KBM-7 (cell line): ENCODE measurements at places on chromosomes 3 and 15.
A peak's percentile ranks its signal among the peaks of the same experiment; 100 is the strongest.

- DNase-seq = no peak
Measured at GRCh38 chr3:158925828-158926494, 124.1 kb downstream of the MFSD1 start.

DNA sequence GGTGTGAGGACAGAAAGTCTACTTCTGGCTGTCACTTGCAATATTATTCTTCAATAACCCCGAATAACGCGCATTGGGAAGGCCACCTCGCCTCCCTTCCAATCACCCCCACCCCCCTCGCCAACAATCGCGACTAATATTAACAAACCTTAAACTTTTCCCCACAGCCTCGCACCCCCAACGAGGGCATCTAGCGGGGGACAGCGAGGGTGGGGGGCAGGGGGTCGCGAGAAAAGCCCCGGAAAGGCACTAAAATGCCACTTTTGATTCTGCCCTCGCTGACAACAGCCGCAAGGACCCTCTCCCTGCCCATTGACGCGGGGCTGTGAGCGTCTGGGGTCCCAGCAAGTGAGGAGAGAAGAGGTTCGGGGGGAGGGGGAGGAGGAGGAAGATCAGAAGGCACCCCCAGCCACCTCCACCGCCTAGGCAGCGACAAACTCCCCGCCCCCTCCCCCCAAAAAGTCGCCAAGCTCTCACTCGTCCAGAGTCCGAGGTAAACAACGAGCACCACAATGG, 868 bp downstream of the SATB1 start:
- no peak for DNase-seq

GRCh38 chr3:33091746-33092145, 5.2 kb downstream of the GLB1 start:
- DNase-seq = no peak

- DNase-seq = no peak
Measured at GRCh38 chr15:91589360-91589759, 264.1 kb upstream of the SLCO3A1 start.

DNA sequence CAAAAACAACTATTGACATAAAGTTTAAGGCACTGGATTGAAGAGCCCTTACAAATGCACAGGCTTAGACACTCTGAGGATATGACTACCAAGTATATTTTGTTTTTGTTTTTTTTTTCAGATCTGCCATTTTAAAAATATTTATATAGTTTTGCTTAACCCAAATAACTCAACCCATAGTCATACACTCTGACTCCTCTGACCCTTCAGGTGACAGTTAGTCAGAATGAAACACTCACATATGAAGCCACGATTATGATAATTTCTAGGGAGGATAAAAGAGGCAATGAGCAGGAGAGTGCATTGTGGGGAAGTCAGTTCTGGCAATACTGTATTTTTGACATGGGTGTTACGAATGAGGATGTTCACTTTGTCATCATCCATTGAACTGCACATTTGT, 774.7 kb downstream of the MECOM start:
- DNase-seq = no peak

DNA sequence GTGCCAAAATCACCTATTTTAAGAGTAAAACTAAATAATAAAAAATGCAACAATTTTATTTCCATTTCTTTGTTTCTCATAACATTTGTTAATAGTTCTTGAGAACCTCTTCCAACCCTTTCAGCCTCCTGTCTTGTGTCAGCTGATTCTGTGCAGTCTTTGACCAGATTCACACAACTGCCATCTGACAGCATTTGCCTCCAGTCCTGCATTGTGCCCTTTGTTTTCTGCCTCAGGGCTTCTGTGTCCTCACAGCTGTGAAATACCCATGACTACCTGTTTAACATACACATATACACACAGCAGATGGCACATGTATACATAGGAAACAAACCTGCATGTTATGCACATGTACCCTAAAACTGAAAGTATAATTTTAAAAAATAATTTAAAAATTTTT, 13.2 kb upstream of the CNTN6 start:
- no peak for DNase-seq

DNA sequence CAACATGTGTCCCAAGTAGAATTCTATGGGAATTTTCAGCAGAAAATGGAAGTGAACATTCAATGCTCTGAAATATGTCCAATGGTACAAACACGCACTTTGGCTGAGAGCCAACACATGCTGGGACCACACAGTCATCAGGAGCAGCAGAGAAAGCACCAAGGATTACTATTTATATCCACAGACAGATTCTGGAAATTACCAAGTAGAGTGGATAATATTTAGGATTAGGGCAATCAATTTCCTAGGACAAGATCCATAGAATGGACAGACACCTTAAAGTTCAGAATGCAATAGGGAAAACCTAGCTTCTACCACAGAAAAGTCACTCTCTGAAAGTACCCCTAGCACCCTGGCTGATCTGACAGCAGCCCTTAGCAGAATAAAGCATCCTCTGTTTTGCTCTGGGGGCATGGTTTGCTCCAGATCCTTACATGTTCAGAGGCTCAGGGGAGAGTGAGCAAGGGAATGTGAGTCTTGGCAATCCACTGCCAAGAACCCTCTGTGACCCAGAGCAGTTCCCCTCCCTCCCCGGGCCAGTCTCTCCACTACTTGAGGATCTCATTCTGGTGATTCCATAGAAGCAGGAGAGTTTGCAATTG, 206.0 kb upstream of the WNT5A start:
- DNase-seq = no peak

DNA sequence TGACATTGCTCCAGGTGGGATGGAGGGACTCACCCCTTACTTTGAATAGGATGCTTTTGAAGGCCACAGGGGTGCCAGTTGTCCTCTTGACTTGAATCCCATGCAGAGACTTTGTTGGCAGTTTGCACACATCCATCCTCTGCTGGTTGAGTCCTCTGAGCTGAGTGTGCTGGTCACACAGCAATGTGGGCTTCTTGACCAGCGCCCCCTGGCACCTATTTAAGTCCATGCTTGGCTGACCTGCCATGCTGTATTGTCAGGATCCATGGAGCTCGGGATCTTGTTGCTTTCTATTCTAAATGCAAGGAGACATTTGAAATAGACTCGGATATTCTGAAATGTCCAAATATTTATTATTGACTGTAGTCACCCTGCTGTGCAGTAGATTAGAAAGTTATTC, 19.8 kb downstream of the RAB7A start:
- DNase-seq = no peak

- DNase-seq = peak; percentile 92
Measured at GRCh38 chr15:75107908-75108838, 84.8 kb downstream of the PPCDC start.

DNA sequence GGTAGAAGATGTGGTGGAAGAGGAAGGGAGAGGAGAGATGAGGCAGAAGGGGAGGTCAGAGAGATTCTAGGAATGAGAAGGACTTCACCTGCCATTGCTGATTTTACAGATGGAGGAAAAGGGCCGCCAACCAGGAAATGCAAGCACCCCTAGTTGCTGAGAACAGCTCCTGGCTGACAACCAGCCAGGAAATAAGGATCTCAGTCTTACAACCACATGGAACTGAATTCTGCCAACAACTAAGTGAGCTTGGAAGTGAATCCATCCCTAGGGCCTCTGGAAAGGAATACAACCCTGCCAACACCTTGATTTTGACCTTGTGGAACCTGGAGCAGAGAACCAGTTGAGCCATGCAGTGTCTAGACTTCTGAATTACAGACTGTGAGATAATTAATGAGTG, 86.6 kb downstream of the EDEM1 start:
- DNase-seq = no peak

GRCh38 chr15:99174567-99175395, 69.9 kb downstream of the SYNM start:
- DNase-seq = no peak

DNA sequence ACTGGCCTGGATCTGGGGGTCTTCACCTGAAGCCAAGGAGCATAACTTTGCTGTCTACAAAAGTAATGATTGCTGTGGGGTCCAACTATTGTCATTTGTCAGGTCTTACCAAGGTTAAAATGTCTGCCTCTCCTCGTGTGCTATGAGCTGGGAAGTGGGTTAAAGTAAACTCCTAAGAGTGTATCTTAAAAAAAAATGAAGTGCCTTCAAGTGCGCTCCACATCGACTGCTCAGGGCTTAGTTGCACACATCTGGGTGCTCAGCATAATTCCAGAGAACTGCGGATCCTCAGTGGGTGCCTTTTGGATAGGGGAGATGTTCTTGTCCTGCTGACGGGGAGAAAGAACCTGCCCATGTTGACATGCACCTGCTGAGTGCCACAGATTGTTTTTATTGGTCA, 40.9 kb downstream of the EFCAB12 start:
- no peak for DNase-seq

- DNase-seq = no peak
Measured at GRCh38 chr15:36879568-36880222, 220.7 kb downstream of the MEIS2 start.

GRCh38 chr3:50425911-50426310, 66.6 kb upstream of the TMEM115 start:
- DNase-seq = no peak

DNA sequence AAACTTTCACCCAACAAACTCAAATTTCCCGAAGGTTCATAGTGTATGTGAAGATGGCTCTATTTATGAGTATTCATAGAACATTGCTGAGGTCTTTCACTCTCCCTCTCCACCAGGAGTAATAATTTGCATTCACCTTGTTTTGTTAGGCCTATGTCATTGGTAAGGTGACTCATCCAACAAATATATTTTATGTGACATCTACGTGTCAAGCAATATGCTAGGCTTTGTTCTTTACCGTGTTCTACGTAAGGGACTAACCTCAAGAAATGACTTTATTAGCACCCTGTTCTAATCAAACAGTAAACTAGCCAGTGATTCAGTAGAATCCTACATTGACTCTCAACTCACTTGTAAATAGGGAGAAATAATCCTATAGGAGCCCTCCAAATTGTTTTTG, 334.4 kb downstream of the FGF12 start:
- no peak for DNase-seq

DNA sequence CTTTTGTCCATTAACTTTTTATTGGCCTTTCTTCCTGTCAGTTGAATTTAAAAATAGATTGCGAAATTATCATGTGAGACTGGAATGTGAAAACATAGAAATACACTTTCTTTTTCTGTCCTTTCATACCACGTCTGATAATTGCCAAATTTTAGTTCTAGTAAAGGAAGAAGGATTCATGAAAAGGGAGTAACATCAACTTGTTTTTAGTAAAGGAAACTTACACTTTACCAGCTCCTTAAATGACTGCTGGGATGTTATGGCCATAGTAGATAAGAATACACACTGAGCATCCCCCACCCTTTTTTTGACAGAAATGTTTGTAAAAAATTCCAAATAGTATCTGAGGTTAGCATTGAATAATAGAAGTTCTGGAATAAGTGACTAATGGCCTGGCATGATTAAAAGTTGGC, 137.9 kb downstream of the NEO1 start:
- DNase-seq = peak; percentile 21

DNA sequence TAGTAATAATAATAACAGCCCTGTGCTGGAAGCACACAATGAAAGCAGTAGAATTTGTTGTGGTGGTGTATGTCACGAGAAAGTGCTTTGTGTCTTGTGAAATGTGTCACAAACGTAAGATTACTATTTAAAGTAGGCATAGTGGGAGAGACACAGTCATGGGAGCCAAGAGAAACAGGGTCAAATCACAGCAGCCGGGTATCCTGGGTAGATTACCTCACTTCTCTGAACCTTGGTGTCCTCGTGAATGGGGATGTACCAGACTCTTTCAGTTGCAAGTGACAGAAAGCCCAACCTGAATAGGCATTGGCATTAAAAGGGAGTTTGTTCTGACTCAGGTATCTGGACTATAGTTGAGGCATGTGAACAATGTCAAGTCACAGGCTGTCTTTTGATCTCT, 29.1 kb upstream of the SRGAP3 start:
- DNase-seq = no peak

- DNase-seq = no peak
Measured at GRCh38 chr3:178492491-178492890, 43.7 kb upstream of the KCNMB2 start.

GRCh38 chr15:48373821-48374451, 42.7 kb downstream of the DUT start:
- DNase-seq = no peak

DNA sequence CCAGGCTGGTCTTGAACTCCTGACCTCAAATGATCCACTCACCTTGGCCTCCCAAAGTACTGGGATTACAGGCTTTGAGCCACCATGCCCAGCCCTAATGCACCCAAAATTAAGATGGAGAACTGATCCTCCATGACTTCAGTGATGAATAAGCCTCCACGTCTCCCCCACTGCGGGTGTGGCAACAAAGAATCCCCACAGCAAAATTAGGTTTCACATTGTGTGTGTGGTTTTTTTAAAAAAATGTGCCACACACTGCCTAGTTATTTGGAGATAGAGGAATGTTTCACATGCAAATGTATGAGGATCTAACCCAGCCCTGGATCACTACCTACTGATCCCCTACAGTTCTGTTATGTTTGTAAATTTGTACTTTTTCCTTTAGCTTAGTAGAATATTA, 17.3 kb downstream of the HDAC11 start:
- DNase-seq = no peak

- DNase-seq = no peak
Measured at GRCh38 chr3:76668653-76669052, 371.2 kb upstream of the ROBO2 start.

DNA sequence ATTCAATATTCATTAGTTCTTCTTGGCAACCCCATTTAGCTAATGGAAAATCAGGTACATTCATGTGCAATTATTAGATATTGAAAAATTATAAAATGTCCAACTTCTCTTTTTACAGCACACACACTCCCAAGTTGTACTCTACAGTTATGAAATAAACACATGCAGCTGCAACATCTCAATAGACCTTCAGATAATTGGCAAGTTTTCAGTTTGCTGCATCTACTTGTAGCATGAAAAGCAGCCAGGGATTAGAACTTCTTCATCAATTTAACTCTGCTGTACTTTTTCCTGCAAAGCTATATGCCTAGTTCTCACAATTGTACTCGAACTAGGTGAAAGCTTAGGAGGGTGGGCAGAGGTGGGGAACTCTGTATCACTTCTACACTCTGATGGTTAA, 46.6 kb upstream of the FHIT start:
- DNase-seq = no peak

- no peak for DNase-seq
Measured at GRCh38 chr15:24777307-24777706, 101.7 kb downstream of the NPAP1 start.

- no peak for DNase-seq
Measured at GRCh38 chr15:78406016-78406585, 31.9 kb upstream of the IREB2 start.
